ENCODE measurements at places on chromosomes 3 and 15. TPM values are rescaled to one million over a fixed set of nuclear protein-coding genes. Genes with fewer than 3 reads are reported as not detected.

GRCh38 chr3:154775821-154776548, 304.1 kb upstream of the MME start:
- no peak for DNase-seq

- DNase-seq = no peak
These were observed 593.3 kb downstream of the FOXP1 start for GRCh38 chr3:70990185-70990584.

DNA sequence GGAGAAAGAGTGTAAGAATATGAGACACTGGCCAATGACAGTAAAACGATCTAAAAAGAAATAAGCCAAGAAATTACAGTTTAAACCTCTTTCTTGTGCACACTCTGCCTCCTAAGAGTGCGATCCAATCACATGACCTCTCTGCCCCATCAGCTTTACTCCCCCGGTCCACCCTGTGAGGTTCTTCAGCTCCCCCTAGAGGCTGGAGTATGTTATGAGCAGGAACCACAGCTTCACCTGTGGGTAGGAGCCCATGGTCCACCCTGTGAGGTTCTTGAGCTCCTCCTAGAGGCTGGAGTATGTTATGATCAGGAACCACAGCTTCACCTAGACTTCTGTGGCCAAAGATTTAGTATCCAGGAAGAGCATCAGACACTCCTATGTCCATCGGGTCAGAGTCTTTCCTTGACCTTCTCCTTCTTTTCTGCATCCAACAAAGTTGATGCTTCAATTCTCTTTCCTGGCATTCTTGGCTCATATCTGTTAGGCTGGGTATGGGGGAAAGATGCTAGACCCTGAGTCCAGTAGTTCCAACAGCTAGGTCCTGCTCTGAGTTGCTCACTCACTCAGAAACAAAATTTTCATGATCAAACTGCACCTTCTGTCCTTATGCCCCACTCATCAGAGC, 164.0 kb downstream of the MINAR1 start:
- peak; percentile 93 for DNase-seq

DCP1A gene
- 17.2 TPM for total RNA-seq

SLC24A5 gene
- not detected for total RNA-seq

Measured in H9 (cell line).